ENCODE measurements at places on chromosomes 5 and 9.

DNA sequence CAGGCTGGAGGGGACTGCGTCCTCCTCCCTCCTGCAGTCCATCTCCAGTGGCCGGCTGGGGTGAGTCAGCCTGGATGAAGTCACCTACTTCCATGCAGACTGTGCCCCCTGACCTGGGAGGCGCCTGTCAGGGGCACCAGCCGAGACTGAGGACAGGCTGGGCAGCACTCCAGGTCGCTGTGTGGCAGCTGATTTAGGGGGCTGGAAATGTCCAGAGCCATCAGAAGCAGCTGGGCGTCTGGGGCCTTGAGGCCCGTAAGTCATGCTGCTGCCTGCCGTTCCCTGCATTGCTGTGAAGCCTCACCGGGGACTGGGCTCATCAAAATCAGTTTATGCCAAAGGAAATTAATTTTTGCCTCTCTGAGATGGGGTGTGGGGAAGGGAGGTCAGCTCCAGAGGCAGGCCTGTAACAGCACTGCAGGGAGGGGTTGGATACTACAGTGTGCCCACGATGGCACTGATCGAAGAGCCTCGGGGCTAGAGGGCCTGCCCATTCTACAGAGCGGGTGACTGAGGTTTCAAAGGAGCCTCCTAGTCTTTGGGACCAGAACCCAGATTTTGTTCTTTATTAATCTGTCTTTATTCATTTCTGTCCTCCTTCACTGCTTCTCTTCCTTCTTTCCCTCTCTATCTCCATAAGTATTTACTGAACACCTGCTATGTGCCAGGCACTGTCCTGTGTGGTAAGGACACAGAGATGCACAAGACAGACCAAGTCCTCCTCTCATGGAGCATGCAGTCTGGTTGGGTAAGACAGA, 70.4 kb upstream of the PSD2 start:
- DNase-seq: no peak

DNA sequence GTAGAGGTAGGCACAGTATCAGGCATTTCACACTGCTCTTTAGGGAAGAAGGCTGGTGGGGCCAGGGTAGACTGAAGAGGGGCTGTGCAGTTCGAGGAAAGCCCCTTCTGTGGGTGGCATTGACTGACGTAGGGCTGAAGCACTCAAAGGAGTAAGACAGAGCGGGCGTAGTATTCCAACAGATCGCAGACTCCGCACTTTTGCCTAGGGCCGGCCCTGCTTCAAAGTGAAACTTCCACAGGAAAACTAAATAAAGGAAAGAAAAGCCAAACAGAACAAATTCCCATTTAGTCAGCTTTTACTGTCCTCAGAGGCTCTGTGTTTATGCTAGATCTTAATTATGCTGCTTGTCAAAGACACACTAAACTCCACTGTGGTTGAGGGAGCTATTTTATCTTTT, 493.0 kb upstream of the WWC1 start:
- no peak for DNase-seq

DNA sequence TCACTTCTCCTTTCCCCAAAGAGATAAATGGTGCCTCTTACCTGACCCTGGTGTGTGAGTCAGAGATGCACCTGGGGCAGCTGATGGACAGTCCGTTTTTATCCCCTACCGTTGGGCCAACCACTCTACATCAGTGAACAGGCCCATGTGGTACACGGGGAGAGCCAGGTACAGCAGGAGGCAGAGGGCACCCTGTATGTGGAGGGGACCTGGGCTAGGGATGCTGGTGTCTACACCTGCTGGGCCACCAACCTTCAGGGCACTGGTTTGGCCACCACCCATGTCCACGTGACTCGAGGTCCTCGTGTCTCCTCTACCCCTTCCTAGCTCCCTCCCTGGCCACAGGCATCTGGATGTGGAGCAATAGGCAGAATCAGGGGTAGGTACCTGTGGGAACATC, 22.7 kb upstream of the ANXA6 start:
- no peak for DNase-seq

DNA sequence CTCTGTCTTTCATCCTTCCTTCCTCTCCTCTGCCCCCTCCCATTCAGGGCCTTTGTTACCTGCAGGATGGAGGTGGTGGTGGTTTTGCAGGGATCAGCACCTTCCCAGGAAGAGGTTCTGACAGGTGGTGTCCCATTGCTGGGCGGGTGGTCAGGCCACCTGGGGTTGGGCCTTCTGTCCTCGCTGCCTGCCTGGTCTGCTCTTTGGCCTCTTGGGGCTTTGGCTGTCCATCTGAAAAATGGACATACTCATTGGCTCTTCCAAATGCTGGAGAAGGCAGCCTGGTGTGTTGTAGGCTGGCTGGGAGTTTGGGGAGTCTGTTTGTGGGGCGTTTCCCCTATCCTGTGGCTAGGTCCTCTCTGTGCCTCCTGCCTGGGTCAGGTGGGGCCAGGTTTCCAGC, 4.3 kb downstream of the RXRA start:
- no peak for DNase-seq

GRCh38 chr5:8683496-8683895, 814.5 kb downstream of the MTRR start:
- DNase-seq: no peak

GRCh38 chr5:59204114-59204897, 621.4 kb downstream of the RAB3C start:
- DNase-seq: no peak

DNA sequence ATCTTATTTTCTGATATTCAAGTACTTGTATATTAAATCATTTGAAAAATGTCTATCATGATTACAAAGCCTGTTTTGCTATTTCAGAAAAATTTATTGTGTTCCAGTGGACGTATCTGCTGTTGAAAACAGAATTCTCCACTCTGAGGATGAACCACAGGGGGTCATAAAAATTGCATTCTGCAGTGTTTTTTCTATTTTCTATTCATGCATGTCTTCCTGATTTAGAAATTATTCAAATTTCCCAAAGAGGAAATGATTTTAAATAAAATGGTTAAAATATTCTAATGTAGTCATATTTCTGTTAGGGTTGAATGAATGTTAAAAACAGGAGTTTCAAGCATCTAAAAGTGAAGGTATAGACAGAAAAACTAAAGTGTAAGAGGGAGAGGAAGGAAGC, 111.5 kb upstream of the ANKRD55 start:
- DNase-seq: no peak

DNA sequence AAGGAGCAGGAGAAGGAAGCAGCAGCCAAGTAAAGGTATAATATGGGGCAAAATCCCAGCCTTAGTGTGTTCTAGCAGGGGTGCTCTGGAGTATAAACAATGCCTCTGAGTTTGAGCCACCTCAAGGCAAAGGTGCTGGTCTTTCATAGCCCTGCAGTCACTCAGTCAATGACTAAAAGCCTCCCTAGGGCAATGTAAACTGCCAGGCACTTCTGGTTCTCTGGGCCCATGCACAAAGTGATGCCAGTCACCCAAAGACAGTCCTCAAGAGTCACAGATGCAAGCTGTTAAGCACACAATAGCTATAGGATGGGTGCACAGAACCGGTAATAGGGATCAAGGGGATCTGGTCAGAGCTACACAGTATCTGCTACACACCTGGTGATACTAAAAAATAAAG, 12.6 kb downstream of the ZBTB5 start:
- DNase-seq: no peak

- DNase-seq: no peak
These were observed 716 bp downstream of the TMEM171 start for GRCh38 chr5:73121119-73121463.

GRCh38 chr9:110809038-110809595, 140.5 kb downstream of the MUSK start:
- no peak for DNase-seq

DNA sequence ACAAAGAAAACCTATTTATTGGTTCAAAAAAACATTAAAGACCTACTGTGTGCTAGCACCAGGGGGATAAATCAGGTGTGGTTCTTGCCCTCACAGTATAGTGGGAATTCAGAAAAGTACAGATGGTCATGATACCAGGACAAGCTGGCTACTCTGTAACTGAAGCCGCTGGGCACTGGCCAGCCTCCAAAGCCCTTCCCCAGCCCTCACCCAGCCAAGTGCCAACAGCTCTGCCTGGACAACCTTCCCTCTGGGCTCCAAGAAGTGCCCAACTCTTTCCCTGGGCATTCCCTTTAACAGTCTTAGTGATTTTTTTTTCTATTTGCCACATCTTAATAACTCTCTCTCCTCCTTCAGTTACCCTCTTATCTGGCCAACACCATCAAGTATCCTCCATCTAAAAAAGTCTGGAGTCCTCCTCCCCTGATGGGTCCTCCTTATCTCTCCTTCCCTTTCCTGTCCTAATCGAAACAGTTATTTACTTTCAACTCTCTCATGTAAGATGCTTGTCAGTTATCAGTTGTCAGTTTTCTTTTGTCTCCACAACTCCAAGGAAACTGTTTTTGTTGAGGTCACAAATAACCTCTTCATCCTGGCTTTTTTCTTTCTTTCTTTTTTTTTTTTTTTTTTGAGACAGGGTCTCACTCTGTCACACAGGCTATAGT, 13.3 kb upstream of the SEPTIN8 start:
- no peak for DNase-seq

GRCh38 chr5:159310511-159310910, 19.8 kb downstream of the IL12B start:
- peak; percentile 62 for DNase-seq

DNA sequence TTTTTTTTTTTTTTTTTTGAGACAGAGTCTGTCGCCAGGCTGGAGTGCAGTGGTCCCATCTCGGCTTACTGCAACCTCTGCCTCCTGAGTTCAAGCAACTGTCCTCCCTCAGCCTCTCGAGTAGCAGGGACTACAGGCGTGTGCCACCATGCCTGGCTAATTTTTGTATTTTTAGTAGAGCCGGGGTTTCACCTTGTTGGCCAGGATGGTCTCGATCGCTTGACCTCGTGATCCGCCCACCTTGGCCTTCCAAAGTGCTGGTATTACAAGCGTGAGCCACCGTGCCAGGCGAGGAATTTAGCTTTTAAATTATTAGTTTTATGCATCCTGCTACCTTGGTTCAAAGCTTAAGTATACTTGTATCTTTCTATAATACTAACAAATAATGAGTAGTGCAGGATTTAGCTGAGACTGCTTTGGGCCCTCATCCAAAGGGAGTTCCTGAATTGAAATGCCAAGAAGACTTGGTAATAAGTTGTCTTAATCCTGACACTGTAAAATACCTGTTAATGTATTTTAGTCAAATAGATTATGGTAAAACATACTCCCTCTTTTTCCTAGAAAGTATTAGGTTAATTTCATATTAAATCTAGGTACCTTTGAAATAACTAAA, 5.0 kb downstream of the CDC42SE2 start:
- DNase-seq: no peak

DNA sequence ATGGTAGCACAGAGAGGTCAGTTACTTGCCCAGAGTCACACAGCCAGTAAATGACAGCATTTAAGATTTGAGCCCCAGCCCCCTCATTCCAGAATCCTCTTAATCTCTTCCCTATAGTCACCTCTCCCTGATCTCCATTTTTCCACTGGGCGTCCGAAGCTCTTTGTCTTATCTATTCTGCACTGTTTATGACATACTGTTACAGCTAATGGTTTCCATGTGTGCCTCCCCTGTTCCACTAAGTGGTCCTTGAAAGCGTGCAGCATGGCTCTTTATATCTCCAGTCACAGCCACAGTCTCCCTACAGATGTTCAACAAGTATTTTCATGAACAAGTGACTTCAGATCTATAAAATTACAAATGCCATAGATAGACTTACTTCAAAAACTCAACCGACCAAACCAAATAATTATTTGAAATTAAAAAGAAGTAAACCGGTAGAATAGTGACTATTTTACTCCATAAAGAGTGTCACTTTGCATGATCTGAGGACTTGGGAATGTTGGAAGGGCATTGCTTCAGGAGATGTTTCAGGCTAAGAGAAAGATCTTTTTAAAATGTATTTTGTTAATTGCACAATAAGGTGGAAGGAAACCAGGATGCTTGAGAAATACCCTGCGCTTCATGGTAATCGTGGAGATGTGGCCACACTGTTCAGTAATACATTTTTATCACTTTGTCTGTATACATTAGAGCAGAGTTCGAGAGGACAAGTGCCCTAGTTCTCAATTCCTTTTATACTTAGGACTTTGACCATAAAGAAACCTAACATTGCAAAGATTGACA, 237.2 kb downstream of the FBXL7 start:
- no peak for DNase-seq

DNA sequence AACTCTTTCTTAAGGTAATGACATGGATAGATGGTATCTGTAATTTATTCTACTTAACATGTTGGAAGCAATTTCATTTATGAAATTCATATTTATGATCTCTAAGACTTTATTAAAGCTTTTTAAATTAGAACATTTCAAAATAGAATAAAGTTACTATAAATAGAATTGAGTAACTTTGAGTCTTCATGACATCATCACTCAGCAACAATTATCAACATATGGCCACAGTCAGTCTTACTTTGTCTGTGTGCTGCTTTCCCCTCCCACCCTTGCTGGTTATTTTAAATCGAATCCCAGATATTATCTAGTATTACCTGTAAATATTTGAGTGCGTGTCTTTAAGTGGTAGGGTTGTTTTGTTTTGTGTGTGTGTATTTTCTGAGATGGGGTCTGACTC, 65.2 kb downstream of the IPO11 start:
- no peak for DNase-seq

DNA sequence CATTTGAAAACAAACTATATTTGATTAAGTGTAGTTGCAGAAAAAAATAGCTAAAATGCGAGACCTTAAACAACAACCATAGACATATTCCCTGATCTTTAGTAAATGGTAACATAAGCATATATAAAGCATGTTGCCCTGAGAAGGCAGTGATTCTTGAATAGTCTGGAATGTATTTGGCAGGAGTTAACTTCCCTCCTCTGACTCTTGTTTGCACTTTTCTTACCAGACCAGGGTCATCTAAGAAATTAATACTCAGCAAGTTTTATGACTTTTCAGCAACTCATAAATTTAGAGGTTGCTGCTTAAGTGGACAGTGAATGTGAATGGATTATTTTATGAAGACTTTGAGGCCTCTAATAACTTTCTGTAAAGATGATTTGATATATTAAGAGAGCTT, 55.3 kb upstream of the NUDT12 start:
- DNase-seq: no peak

GRCh38 chr5:44565902-44566301, 176.7 kb upstream of the FGF10 start:
- no peak for DNase-seq

DNA sequence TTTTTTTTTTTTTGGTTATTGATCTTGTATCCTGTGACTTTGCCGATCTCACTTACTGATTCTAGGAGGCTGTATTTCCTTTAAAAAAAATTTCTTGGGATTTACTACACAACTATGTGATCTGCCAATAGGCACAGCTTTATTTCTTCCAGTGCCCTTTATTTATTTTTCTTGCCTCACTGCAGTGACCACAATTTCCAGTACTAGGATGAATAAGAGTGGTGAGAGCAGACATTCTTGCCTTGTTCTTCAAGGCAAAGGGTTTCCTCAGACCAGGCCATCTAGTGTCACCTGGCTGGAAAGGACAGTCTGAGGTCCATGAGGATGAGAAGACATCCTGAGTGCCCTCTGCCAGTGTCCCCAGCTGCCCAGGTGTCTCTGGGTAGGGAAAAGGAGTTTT, 265.4 kb downstream of the SPOCK1 start:
- no peak for DNase-seq

- no peak for DNase-seq
These were observed 1.9 kb upstream of the QRFP start for GRCh38 chr9:130898552-130898852.

- DNase-seq: no peak
These were observed 27.9 kb upstream of the CEP72 start for GRCh38 chr5:584216-584615.

GRCh38 chr9:116099821-116100220, 53.8 kb upstream of the PAPPA start:
- DNase-seq: no peak

GRCh38 chr9:33300546-33300945, 10.2 kb downstream of the NFX1 start:
- DNase-seq: no peak

Measured in activated CD4-positive, alpha-beta T cell treated with anti-CD3 and anti-CD28 coated beads for 48 hours (primary cell).